ENCODE measurements at places on chromosomes 5 and 9.

DNA sequence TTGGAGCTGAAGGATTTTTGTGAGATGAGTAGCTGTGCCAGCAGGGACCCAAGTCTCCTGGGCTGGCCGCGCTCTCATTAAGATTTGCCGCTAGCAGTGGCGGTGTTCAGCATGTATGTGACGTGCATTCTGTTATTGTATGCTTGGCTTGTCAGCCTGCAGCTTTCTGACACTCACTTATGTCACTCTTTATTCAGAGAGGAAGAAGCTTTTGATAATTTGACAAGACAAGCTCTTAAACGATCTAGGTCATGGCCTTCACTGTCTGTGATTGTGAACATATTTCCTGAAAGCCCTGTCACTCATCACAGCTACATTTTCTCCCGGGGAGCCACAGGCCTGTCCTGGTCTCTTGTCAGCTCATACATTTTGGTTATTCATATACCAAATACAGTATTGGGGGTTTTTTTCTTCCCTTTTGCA is 98.2 kb upstream of the GRHPR start:
- DNase-seq: peak; percentile 40

GRCh38 chr5:54222336-54222735 is 88.0 kb downstream of the ARL15 start:
- no peak for DNase-seq

DNA sequence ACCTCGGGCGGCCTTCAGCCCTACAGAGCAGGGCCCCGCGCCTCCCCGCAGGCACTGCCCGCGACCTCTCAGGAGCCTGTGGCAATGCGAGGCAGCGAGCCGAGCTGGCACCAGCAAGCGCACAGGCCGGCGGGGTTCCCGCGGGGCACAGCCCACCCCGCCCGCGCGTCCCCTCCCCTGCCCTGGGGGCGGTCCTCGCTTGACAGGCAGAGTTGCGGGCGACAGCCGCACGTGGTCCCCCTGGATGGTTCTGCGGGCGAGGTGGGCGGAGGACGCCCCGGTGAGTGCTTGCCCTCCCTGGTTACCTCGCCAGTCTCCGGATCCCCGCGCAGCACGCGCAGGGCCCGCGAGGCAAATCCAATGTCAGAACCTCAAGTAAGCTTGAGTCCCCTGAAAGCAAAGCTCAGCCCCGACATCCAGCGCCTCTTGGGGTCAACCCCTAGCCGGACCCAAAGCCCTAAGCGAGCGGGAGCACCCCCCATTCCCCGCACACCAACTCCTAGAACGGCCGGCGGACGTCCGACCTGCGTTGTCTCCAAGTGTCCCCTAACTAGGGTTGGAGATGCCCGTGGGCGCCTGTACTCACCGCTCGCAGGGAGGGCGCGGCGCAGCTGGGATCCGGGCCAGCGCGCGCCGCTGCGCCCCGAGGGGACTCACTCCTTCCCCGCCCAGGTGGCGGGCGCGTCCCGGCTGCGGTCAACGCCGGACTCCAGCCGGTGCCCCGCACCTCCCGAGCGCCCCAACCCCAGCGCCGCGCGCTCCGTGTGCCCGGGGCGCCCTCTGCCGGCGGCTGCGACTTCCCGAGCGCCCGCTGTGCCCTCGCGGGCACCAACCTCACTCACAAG is at the start of gene DRD1:
TSS of gene DRD1 (minus strand) at position 123 of the 845 bp plus-strand sequence. CDS start 1,083 bp downstream, outside the sequence.
- peak; percentile 66 for DNase-seq

GRCh38 chr5:129629575-129629974 is 118.3 kb upstream of the MINAR2 start:
- DNase-seq: no peak

GRCh38 chr5:115702025-115702424 is 76.2 kb upstream of the TMED7 start:
- DNase-seq: no peak

Data from germinal center (tissue), 1 donor.